DMS79 (cell line): ENCODE measurements at places on chromosomes 3 and 15.

DNA sequence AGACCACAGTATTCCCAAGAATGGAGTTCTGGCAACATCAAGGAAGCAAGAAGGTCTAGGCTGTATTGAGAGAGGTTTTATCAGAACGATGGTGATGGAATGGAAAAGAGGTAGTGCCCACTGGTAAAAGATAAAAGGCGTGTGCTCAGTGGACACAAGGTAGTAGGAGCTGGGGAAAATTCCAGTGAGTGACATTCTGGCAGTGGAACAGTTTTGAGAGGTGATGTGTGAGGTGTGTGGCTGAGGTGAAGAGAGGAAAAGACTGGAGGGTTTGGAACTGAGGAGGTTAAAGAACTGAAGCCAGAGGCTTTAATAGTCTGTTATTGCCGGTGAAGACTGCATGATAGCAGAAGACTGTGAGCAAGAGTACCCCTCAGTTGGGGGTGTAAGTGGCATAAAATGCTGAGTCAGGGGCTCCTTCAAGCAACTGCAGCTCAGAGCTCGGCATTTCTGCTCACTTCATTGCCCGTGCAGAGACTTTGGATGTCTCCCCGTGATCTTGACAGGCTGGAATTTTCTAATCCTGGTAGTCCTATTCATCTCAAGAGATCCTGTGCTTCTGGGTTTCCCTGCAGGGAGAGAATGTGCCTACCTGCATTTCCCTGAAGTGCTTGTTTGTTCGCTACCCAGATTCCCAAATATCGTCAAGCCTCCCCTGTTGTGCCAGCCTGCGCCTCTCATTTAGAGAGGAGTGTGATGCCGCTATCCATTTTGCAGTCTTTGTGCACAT lies 191.0 kb downstream of the SATB1 start:
- DNase-seq, result no peak

DNA sequence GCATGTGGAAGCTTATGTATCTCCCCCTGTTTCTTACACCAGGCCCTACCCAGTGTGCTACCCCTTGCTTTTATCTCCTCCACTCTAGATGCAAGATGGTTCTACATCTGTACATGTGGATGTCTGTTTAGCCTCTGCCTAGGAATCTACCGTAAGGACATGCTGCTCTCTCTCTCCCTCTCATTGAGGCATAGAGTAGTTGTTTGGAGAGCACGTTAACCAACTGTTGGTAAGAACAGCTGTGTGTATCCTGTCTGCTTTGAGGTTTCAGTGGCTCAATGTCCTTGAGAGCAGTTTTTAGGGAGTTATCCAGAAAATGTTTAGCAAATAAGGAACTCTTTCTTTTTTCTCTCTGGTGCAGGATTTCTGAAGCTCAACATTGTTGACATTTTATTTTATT lies 152.8 kb downstream of the DNAJB8 start:
- no peak for DNase-seq

DNA sequence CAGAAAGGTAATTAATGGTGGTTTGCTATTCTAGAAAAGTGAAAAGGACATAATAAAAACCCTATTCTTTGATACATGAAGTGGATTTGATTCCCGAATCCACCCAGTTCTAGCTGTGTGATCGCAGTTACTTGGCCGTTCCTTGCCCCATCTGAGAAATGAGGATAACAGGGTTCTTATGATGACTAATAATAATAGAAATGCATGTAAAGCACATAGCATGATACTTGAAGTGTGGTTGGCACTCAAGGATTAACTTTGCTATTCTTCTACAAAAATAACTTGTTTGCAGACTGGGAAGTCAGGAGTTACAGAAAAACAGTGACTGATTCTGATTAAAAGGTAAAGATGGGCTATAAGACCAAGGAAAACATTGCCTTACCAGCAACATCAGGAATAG lies 26.8 kb downstream of the PARL start:
- no peak for DNase-seq

DNA sequence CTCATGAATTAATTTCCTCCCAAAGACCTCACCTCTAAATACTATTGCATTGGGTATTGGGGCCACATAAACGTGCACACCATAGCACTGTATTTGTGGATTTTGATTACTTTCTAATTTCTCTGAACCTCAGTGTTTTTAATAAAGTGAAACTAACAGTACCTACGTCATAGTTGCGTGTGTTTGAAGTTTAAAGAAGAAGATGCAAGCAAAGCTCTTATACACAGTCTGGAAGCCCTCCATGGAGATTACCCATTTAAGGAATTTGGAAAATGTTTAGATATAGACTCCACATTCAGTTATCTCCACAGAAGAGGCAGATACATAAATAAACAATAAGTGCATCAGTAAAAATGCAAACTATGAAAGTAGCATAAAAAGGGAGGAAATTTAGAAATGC lies 581.1 kb upstream of the GBE1 start:
- DNase-seq, result no peak

DNA sequence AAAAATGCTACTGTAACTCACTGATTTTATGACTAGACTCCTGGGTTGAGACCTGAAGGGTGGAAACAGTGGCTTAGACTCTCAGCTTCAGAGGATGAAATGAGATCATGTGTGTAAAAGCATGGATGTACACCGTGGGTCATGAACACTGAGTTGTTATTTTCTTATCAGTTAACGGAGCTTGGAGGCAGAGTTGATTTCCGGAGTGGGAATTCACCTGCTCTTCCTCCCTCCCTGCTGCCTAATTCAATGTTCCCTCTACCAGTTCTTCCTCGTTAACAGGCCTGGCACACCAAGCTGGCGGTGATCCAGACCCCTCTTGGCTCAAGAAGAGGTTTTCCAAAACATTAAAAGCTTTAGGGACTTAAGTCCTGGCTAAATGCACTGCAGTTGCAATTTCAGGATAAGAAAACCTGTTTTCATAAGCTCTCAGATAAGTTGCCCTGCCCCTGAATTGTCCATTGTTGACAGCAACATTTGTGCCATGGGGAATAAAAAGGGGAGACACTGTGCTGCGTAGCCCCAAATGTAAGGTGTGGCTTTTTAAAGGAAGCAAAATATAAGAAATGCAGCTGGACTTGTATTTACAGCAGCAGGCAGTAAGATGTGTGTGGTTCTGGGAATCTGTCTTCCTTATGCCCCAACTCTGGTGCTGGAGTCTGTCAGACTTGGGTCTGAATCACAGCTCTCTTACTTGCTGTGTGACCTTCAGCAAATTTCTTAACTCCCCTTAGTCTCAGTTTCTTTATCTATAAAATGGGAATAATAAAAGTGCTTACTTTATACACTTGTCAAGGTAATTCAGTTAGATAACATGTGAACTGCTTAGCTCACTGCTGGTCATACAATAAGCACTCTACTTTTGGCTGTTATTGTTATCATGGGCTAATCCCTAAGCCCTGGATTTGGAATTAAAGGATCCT lies 9.9 kb downstream of the PDIA5 start:
- DNase-seq, result peak; percentile 90

- no peak for DNase-seq
These were observed 36.4 kb downstream of the RIOX2 start for GRCh38 chr3:97935842-97936241.

- no peak for DNase-seq
These were observed 35.8 kb downstream of the ANAPC13 start for GRCh38 chr3:134449951-134450350.

DNA sequence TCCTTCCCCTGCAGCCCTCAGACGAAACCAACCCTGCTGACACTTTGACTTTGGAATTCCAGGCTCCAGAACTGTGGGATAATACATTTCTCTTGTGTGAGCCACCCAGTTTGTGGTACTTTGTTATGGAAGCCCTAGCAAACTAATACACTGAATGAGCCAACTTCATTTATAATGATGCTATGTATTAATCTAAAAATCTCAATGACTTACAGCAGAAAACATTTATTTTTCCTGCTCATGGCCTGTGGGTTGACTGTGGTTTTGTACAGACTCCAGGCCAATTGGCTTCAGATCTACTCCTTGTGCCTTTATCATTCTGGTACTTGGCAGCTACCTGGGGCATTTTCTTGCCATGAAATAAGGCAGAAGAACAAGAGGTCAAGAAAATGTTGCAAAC lies 152.4 kb downstream of the EBLN2 start:
- DNase-seq, result no peak

- no peak for DNase-seq
These were observed 31.7 kb downstream of the MINAR1 start for GRCh38 chr15:79463781-79464270.

GRCh38 chr15:78167227-78167888 lies 18.2 kb downstream of the IDH3A start:
- no peak for DNase-seq

DNA sequence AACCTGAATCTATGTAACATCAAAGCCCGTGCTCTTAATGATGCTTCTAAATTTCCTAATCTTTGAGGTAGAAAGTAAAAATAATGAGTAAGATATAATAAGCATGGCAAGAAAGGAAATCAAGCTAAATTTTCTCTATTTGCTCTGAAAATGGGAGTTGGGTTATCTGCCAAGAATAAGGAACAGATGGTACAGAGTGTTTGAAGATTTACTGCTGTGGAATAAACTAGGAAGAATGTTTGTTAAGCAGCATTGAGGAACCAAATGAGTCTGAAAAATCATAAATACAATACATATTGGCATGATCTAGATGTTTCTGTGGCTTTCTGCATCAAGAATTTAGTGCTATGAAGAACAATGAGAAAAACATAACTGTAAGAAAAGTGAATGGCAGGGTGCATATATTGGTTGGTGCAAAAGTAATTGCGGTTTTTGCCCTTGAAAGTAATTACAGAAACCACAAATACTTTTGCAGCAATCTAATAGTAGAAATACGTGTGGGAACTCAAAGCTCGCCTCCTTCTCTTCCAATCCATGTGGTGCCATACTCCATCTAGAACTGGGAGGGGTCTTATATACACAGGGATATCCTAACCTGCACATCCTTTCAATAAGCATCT lies 87.6 kb downstream of the SUCNR1 start:
- DNase-seq, result no peak

- no peak for DNase-seq
These were observed 87.7 kb downstream of the KCNAB1 start for GRCh38 chr3:156207802-156208685.

DNA sequence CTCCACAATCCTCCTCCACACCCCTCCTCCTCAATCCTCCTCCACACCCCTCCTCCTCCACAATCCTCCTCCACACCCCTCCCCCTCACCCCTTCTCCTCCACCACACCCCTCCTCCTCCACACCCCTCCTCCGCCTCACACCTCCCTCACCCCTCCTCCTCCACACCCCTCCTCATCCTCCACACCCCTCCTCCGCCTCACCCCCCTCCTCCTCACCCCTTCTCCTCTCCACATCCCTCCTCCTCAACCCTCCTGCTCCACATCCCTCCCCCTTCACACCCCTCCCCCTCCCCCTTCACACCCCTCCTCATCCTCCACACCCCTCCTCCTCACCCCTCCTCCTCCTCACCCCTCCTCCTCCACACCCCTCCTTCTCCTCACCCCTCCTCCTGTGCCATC lies 69.8 kb upstream of the BLM start:
- DNase-seq, result no peak

- no peak for DNase-seq
These were observed 531.2 kb upstream of the CFAP20DC start for GRCh38 chr3:59580996-59581395.

DNA sequence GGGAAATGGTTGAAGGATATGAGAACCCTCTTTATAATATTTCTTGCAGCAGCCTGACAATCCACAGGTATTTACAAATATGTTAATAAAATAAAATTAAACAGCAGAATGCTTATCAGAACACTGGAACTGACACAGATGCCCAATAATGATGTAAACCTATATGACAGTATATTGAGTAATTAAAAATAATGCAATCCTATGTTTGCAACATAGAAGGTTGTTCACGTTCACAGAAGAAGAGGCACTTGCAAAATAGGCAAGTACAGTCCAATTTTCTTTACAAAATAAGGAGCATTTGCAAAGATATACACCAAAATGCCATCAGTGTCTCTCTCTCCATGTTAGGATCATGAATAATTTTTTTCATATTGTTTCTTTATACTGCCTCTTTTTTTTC lies 397.0 kb upstream of the WNT5A start:
- DNase-seq, result no peak

DNA sequence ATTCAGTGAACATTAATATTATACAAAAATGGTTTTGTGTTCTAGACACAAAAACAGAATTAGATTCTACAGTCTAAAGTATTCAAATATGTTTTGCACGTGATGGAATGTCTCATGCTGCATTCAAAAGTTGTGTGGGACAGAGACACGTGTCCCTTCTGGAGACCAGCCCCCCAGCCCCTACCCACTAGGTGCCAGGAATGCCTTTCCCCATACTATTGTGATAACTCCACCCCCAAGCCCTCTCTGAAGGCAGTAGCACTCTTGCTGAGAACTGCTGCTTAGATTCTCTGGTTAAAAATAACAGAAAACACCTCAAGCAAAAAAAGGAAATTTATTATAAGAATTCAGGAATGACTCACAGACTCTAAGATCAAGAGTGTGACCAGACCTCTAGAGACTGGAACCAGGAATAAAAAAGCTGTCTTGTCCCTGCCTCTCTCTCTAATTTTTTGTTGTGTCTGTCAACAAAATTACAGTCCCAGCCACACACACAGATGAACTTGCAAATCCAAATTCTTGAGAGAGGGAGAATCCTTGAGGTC lies 57.7 kb downstream of the PXYLP1 start:
- no peak for DNase-seq

GRCh38 chr3:86989006-86989405 lies 1.9 kb downstream of the VGLL3 start:
- no peak for DNase-seq

DNA sequence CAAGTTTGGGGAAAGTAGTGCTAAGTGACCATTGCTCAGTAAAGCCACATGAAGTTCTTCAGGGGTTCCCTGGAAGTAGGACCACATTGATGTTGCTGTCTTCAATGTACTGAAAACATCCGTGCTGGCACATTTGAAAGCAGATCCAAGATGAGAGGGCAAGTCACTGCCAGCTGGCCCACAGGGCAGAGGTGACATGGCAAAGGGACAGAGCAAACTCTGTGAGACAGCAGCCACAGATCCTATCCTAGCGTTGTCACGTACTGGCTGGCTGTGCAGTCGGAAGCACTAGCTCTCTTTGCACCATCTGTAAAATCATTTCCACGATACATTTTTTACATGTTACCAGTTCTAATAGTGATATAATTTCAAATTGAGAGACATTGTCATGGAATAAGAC lies 13.8 kb downstream of the MUC13 start:
- no peak for DNase-seq

GRCh38 chr3:147412261-147412916 lies 3.2 kb downstream of the ZIC1 start:
- no peak for DNase-seq
